ENCODE measurements at places on chromosomes 3 and 15.

GRCh38 chr15:80162059-80162554, 9.3 kb downstream of the FAH start:
- no peak for DNase-seq

- DNase-seq: no peak
These were observed 144.5 kb downstream of the ATP10A start for GRCh38 chr15:25718597-25718996.

- DNase-seq: no peak
These were observed 119.9 kb downstream of the KLF13 start for GRCh38 chr15:31446546-31446945.

DNA sequence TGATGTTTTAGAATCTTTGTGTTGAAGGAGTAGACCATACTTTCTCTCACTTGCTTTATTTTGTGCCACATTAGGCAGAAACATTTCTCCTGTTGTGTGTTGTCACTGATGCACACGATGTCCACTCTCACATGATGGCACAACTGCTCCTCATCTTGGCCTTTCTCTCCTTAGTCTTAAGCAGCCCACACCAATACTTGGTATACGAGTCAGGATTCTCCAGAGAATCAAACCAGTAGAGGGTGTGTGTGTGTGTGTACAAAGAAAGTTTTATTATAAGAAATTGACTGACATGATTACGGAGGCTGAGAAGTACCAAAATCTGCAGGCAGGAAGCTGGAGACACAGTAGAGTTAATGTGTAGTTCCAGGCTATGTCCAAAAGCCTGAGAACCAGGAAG, 187.1 kb downstream of the ALCAM start:
- no peak for DNase-seq

DNA sequence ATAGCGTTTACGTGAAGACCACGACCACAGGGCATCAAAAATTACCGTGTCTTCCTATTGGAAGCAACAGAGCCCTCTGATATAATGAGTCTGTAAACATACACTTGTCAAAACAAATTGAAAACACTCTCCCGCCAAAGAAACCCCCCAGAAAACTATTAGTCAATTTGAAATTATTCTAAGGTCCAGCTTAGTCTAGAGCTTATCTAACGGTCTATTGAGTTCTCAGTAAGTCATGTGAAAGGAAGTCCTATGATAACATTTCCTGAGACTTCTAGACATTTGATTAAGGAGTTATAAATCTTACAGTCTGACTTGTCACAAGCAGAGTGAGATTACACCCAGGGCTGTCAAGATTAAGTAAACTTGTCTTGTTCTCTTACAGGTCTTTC, 356.3 kb downstream of the FOXP1 start:
- no peak for DNase-seq

DNA sequence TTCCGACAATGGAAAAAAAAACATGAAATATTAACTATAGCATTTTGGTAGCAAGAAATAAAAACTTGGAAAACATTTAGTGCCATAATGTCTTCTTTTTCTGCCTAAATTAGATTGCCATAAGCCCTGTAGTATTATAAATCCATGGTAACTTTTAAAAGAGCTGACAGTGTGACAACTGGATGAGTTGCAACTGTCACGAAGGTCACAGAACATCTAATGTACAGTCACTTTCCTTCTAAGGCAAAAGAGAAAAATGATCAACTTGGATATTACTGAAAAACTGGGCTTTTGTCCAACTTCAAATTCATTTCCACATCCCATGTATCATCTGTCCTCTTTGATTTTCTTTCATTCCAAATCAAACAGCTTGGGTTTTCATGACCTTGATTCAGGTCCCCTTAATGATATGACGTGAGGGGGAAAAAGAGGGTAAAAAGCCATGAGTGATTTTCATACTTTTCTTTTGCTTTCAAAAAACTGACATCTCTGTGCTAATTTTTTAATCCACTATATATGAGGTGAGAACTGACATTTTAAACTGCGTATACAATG, 602 bp downstream of the CPB1 start:
- no peak for DNase-seq

- DNase-seq: no peak
These were observed 512.1 kb downstream of the SHQ1 start for GRCh38 chr3:72336114-72336651.

- DNase-seq: no peak
These were observed 890.7 kb upstream of the EPHA6 start for GRCh38 chr3:95923496-95924210.

GRCh38 chr3:185678027-185678426, 91.9 kb downstream of the SENP2 start:
- DNase-seq: no peak

DNA sequence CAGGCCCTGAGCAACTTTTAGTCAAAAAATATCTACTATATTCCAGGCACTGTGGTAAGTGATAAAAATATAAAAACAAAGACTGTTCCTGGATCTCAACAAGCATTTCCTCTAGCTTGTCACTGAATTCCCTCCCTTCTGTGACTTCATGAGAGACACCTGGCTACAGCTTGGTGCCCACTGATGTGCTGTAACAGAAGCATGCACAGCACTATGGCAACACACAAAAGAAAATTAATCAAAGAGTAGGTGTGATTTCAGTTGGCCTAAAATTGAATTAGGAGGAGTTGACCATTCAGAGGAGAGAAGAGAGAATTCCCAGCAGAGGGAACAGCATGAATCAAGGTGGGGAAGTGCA, 158.9 kb upstream of the LPP start:
- DNase-seq: no peak

DNA sequence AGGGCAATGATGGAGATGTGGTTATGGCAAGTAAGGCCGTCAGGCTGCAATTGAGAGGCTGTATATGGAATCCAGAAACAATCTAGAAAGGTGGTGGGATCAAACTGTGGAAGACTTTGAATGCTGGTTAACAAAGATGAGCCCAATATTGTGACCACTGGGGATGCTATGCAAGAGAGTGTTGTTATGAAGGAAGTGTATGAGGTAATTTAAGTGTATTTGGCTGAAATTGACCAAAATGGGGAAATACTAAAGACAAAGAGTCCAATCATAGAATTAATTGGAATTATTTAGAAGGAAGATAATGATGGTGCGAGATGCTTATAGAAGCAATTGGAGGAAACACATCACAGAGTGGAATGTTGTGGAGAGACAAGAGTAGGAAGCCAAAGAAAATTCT, 24.5 kb downstream of the BTLA start:
- no peak for DNase-seq

GRCh38 chr15:67571648-67572415, 29.3 kb downstream of the MAP2K5 start:
- no peak for DNase-seq

- DNase-seq: no peak
These were observed 41.8 kb downstream of the ITGB5 start for GRCh38 chr3:124845406-124845805.

GRCh38 chr15:35491999-35492398, 54.0 kb downstream of the DPH6 start:
- DNase-seq: no peak
